Activated B cell treated with CpG ODN at 0.5 μM for 24 hours (primary cell): ENCODE measurements at places on chromosomes 2 and 18.

DNA sequence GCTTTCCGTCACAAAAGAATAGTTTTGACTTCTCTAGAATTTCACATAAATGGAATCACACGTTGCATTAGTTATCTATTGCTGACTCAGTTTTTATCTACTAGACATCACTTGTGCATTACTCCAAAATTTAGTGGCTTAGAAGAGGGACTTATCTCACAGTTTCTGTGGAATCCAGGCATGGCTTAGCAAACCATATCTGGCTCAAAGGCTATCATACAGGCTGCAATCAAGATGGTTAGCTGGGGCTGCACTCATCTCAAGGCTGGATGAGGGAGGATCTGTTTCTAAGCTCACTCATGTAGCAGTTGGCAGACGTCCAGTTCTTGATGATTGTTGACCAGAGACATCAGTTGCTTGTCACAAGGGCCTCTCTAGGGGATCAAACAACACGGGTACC is 6.6 kb upstream of the DSC3 start:
- DNase-seq: no peak

GRCh38 chr2:159744363-159744762 is 32.1 kb downstream of the MARCHF7 start:
- no peak for DNase-seq

- DNase-seq: no peak
Observed at GRCh38 chr2:8380026-8380425, 301.8 kb upstream of the ID2 start.

GRCh38 chr2:114949228-114949804 is 506.9 kb downstream of the DPP10 start:
- no peak for DNase-seq

DNA sequence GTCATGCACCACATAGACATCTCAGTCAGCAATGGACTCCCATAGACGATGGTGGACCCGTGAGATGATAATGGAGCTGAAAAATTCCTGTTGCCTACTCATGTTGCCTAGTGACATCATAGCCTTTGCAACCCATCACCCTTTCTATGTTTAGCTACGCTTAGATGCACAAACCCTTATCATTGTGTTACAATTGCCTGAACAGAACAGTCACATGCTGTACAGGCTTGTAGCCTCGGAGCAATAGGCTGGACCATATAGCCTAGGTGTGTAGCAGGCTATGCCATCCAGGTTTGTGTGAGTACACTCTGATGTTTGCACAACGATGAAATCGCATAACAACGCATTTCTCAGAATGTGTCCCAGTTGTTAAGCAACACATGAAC is 221.6 kb downstream of the ALPK2 start:
- DNase-seq: no peak

DNA sequence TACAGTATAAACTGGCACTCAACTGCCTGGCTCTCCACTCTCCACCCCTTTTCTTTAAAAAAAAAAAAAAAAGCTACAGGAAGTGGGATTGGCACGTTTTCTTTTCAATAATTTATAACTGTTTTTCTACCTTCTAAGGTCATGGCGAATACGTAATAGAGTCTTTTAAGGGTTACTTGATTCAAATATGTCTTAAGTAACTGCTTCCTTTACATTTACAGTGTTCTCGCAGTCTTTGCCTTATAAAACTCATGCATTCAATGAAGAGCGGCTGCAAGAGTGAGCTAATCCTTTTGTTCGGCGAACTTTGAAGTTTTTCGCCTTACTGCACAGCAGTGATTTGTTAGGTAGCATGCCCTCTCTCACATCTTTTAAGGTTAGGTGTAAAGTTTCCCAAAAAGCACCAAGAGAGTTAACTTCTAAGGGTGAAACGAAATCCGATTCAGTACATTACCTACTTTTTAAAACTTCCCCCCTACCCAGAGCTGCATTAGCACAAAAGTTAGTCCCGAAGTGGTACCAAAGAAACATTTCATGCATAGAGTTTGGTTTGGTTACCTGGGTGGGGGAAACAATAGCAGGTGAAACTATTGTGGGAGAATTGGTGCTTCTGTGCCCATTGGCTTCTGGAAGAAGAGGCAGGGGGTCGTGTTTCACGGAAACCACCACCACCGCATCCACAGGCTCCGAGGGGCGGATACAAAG is 2.0 kb downstream of the KCTD1 start:
- no peak for DNase-seq

GRCh38 chr2:226304308-226304707 is 495.3 kb downstream of the IRS1 start:
- no peak for DNase-seq

DNA sequence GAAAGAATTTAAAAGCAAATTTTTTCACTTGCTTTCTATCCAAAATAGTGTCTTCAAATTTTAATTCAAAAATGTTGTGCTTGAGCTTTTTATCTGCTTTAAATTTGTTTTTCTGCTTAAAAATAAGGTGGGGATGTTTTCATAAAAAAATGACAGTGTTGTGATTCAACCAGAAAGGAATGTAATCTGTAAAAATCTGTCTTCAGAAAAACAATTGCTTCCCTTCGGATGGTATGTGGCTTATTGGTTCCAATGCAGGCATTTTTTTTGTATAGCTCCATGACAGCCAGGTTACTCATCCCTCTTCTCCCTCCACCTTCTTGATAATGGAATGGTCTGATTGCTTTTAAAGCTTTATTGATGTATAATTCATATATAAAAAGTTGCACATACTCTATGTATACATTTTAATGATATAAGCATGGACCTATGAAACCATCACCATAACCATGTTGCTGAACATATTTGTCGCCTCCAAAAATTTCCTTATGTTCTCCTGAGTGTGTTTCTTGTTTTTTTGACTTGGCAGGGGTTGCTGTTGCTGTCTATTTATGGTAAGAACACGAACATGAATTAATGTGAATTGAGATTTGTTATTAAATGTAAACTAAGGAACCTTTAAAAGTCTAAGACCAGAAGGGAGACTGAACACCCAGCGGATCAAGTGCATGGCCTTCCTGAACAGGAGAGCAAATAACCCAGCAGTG is 363.7 kb upstream of the SPHKAP start:
- DNase-seq: no peak

DNA sequence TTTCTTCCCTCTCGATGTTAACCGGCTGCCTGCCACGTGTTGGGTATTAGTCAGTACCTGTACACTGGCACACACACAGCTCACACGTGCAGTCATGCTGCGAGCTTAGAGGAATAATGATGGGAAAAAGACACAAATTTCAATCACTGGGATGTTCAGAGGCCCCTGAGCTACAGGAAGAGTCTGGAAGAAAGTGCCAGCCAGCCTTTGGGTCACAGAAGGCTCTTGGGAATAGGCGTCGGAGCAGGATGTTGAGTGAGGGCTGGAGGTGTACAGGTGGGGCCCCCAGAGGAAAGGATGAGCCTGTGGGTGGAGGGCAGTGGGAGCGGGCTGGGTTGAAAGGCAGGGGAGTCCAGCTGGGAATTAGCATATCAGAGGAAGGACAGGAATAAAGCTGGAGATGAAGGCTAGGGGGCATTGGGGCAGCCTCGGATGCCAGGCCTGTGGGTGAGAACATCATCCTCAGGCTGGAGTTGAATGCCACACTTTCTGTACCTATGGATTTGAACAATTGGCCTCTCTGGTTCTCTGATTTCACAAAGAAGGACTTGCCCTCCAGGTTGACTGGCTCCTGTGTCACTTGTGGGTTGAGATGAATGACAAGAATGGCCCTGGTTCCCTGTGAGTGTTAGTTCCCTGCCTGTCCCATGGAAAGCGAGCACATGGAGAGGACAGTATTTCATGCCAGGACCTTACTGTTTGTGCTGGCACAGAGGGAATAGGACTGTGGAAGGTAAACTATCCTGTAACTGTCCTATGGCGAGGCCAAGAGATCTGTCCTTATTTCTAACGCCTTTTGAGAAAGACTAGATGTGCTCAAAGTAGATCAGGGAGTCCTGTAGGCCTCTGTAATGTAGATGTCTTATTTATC is 40.6 kb downstream of the GREB1 start:
- no peak for DNase-seq

DNA sequence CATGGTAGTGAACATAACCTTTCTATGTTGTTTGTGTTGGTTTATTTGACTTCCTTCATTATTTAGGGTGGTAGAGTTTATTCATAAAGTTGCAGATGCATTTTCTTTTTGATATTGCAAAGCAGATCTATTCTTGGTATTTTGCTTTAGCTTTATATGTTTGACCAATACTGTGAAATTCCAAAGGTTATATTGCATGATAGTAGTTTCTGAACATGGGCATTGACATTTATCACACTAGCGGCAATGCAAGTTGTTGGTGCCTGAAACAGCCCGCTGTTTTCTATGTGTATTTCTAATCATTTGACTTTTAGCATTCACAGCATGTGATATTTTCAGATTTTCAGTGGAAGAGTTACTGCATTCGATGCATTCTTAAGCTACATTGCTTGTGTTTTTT is 87.2 kb downstream of the ASXL3 start:
- DNase-seq: no peak

- DNase-seq: no peak
Observed at GRCh38 chr18:58567453-58568196, 61.3 kb downstream of the ALPK2 start.

GRCh38 chr2:53867169-53867568 is 7.4 kb upstream of the GPR75 start:
- DNase-seq: no peak

DNA sequence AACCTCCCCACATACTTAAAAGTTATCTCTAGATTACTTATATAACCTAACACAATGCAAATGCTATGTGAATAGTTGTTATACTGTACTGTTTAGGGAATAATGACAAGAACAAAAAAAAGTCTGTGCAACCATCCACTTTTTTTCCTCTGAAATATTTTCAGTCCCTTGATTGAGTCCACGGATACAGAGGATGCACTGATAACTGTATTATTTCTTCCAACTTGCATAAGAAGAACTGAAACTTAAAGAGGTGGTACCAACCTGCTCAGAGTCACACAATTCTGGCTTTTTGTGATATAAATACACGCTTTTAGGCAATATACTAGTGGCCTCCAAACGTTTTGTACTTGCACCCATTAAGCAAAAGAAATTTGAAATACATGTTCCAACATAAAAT is 1.4 kb downstream of the SMC6 start:
- DNase-seq: no peak

GRCh38 chr2:29061176-29061575 is 13.1 kb downstream of the PCARE start:
- no peak for DNase-seq

GRCh38 chr18:52334896-52335295 is 5.1 kb upstream of the DCC start:
- DNase-seq: no peak

DNA sequence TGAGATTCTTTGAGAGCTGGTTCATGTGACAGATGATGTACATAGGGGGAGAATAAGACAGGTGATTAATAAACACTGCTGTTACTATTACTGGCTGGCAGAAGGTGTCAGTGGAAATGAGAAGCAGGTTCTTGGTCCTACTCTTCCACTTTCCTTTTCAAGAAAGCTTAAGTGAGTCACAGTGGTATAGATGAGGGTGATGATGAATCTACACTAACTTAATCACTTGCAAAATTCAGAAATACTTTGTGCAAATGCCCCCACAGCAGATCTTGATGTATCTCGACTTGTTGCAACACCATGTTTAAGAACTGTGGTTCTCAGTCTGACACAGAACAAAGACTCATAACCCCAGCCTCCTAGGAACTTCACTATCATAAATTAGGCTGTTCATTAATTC is 35.9 kb upstream of the MGAT5 start:
- no peak for DNase-seq

DNA sequence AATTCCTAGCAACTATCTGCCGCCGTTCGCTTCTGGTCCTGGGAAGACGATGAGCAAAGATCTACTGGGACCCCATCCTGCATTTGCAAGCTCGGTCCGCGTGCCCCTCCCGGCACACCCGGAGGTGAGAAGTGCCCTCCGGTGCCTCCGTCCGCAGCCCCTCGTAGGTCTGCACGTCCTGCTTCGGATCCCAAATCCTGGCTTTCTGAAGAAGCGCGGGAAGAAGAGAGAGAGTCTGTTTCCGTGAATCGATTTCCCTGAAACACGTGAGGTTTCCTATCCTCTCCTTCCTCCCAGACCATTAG is 5.0 kb upstream of the OSR1 start:
- no peak for DNase-seq

GRCh38 chr2:184444217-184444616 is 154.1 kb upstream of the ZNF804A start:
- no peak for DNase-seq

GRCh38 chr2:101577173-101577572 is 102.3 kb upstream of the RFX8 start:
- DNase-seq: no peak

- no peak for DNase-seq
Observed at GRCh38 chr2:214902286-214902685, 92.8 kb upstream of the BARD1 start.

DNA sequence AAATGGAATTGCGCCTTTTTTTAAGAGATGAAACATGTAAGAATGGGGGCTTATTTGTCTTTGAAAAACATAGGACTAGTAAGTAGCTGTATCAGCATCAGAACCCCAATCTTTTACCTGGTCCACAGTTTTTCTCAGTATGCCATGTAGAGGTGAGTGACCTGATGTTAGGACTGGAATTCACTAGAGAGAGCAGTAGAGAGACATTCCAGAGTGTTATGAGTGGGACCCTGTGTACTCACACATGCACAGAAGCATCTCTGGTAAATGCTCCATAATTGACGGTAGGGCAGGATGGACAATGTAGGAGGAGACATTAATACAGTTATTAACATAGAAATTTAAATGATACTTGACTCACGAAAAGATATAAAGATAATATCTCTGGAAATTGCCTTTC is 1.4 kb upstream of the GALNT13 start:
- no peak for DNase-seq

DNA sequence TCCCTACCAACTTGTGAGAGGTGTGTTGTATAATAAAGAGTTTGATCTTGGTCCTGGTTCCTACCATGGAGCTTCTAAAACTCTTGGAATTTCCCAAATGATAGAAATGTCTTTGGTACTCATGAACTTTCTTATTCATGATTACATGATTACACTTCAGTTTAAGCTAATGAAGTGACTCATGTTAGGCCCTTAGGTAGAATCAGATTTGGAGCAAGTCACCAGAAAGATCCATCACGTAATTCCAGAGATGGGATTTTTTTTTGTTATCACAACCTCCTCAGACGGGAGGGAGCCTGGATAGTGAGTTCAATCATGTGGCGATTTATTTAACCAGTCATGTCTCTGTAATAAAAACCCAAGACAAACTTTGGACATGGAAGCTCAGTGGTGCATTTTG is 1287.6 kb upstream of the ZEB2 start:
- DNase-seq: no peak

GRCh38 chr2:239977111-239977510 is 48.0 kb downstream of the NDUFA10 start:
- no peak for DNase-seq
